NCI-H1930 (cell line): ENCODE measurements at places on chromosomes 6 and 20.

DNA sequence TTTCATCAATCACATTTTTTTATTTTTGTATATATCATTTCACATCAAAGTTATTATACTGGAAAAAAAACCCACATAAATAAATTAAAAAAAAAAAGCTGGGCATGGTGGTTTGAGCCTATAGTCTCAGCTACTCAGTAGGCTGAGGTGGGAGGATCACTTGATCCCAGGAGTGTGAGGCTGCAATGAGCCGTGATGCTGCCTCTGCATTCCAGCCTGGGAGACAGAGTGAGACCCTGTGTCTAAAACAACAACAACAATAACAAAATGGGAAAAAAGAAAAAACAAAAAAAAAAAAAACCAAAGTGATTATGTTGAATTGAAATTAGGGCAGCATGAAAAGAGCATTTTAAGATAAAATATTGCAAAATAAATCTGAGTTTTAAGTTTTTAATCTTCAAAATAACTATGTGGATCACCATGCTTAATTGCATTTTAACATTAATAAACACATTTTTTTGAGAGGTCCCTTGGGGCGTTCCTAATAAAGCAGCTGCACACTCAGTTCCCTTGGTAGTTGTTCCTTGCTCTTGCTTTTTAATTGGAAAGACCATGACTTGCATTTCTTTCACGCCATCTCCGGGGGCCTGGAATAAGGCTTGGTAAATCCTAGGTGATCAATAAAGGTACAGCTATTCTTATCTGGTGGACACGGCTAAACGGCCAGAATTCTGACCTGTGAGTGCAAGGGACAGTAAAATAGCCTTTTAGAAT lies 15.1 kb downstream of the NOX3 start:
- no peak for DNase-seq

- DNase-seq = peak; percentile 90
Measured at GRCh38 chr6:56555438-56555872, 87.2 kb downstream of the DST start.

GRCh38 chr20:36017048-36017951 lies 48.9 kb downstream of the CNBD2 start:
- no peak for DNase-seq

DNA sequence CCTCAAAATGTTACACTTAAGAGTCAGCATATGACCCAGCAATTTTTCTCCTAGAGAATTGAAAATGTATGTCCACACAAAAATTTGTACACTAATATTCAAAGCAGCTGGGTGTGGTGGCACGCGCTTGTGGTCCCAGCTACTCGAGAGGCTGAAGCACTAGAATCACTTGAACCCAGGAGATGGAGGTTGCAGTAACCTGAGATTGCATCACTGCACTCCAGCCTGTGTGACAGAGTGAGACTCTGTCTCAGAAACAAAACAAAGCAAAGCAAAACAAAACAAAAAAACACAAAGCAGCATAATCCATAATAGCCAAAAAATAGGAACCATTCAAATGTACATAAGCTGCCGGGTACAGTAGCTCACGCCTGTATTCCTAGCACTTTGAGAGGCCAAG lies 1.6 kb upstream of the RPF2 start:
- DNase-seq = no peak

DNA sequence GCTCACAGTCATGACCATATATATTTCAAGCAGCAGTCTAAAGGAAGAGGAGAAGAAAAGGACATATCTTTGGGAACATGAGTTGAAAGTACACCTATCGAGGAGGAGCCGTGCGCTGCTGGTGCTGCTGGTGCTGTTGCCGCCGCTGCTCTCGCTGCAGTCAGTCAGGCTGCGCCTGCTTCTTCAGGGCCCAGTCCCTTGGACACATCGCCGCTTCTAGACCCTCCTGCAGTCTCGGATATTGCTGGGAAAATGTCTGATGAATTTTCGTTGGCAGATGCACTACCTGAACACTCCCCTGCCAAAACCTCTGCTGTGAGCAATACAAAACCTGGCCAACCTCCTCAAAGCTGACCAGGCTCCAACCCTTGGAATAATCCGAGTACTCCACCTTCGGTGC lies 8.2 kb upstream of the ASCC3 start:
- DNase-seq = no peak

GRCh38 chr6:69622230-69622629 lies 174.6 kb downstream of the LMBRD1 start:
- DNase-seq = no peak

DNA sequence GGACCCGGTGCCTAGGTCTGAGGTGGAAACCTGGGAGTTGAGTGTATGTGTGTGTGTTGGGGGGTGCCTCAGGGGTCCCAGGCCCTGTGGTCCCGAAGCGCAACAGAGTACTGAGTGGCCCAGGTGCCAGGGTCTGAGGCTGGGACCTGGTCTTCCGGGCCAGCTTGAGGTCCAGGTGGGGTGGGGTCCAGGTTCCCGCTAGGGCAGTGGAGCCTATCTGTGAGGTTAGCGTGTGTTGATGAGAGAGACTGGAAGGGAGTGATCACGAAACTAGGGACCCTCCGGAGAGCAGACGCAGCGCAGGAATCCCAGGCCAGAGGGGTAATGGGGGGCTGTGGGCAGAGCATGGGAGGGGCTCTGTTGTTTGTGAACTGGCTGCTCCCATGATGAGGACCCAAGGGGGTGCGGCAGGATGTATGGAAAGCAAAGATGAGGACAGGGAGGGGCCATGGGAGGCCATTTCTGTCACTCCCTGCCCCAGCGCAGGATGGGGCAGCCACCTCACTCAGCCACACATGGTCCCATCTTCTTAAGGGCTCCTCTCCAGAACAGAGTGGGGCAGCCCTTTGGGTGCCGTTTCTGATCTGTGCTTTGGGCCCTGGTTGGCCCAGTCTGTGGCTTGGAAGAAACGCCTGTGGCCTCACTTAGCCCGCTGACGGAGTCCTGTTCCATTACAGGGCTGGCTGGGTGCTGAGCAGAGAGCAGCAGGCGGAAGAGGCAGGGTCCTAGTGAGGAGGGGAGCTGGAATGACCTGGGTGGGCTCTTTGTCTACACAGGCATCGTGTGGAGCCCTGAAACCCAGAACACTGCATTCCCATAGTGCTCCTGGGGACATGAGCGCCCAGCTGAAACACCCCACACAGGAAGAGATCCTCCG lies 872 bp downstream of the HSPA12B start:
- DNase-seq = no peak

DNA sequence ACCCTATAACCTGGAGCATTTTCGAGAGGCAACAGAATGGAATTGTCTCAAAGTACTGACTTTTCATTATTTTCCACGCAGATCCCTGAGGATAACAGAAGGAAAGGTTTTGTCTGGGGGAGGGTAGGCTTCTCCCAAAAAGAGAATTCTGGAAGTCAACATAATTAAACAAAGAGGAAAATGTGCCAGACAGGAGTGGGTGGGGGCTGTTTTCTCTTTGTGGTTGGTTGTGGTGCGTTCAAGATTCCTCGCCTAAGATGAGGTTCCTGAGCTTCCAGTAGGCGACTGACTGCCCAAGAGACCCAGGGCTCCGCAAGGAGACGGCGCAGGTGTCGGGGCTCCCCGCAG lies 70.4 kb downstream of the SOX4 start:
- DNase-seq = no peak

DNA sequence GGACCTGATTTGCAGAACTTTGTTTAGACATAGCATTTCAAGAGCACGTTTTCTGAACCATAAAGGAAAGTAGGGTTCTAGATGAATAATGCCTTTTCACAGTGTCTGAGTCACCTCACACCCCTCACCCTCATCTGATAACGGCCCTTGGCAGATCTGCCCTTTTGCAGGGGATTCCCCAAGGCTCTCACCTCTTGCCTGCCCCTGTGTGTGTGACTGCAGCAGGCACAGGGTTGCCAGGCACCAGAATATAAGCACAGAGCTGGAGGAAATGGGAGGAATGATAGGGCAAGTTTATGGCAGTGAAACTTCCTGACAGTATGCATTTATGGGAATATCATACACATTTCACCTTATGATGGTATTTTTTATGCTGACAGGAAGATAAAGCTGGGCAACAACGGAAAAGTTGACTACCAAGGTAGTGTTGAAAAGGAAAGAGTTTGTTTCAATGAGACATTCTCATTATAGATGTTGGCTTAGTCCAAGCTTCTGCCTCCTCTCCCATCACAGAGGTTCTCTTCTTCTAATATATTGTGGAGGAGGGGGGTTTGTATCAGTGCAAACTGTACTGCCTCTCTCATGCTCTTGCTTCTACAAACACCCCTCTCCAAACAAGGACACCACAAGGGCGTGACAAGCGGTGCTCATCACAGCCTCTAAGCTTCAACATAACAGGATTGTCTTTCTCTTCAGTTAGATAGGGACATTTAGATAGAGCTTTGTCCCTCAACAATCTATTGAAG lies 101.5 kb upstream of the BACH2 start:
- no peak for DNase-seq

DNA sequence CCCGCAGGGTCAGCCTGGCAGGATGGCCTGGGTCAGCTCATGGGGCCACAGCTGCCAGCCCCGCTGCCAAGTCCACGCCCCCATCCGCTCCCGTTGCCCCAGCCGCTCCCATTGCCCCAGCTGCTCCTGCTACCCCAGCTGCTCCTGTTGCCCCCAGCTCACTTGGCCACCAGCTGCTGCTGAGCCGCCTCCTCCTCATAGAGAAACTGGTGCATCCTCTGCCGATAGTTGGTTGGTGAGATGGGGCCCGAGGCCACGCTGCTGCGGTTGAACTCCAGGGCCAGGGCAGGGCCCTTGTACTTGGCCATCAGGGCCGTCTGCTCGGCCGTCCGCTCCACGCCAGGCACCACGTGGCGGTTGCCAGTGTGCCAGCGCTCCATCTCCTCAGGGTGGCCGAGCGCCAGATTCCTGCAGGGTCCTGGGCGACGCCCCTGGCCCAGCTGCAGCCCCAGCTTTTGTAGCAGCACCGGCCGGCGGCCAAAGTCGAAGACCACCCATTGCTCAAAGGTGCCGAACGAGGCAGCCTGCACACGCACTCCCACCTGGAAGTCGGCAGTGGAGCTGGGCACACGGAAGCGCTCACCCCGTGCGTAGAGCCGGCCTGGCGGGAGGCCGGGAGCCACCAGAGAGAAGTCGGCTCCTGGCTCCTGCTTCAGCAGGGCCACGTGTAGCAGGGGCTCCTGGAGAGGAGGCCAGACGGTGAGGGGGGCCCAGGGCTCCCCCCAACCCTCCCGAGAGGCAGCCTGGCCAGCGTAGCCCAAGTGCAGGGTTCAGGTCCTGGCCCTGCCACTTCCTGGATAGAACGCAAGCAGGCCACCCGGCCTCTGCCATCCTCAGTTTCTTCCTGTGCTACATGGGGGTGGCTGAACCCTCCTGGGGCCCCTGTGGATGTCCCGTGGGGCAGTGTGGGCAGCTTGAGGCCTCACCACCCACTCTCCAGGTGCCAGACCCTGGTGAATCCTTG lies 4.8 kb downstream of the HELZ2 start:
- no peak for DNase-seq

GRCh38 chr6:165511807-165512206 lies 151.2 kb downstream of the PDE10A start:
- no peak for DNase-seq

- DNase-seq = no peak
Measured at GRCh38 chr6:95266537-95267258, 310.6 kb upstream of the MANEA start.

DNA sequence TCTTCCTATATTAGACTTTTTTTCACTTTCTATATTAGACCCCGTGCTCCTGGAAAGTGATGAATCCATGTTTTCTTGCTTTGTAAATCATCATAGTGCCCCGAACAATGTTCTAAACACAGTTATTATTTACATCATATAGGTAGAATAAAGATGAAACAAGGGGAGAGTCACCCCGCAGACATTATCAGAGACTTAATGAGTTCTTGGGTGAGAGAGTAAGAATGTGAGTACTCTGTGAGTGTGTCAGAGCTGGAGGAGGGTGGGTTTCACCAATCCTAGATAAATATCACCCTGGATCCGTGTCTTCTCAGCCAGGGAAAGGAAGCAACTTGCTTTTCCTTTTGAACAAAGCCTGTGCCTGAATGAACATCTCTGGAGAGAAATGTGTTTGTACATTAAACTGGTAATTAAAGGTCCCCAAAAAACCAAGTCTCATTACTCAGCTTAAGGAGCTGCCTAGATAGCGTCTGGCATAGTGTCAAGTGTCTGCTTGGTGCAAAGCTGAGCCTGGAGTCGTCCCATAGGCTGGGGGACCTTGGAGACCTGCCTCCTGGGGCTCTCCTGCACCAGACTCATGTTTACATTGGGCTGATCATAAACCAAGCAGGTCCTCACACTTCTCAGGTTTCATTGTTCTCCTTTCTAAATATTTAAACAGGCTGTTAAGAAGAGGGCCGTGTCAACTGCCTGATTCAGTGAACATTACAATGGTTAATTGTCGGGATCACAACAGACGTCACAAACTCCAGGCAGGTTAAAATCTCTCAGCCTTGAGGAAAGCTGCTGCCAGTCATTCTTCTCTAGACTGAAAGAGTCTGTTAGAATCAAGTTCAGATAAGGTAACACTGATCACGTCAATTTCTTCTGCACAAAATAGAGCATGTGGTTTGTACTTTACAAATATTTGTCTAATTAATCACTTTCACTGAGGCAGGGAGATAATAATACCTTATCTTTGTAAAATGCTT lies 179.7 kb upstream of the MYLIP start:
- DNase-seq = peak; percentile 95

- no peak for DNase-seq
Measured at GRCh38 chr6:63634630-63635029, 972 bp upstream of the PHF3 start.

- DNase-seq = peak; percentile 43
Measured at GRCh38 chr6:6057442-6058053, 50.8 kb upstream of the NRN1 start.

- no peak for DNase-seq
Measured at GRCh38 chr6:170403451-170403850, 96.9 kb downstream of the FAM120B start.

GRCh38 chr6:109166673-109167072 lies 71.4 kb downstream of the CEP57L1 start:
- no peak for DNase-seq

DNA sequence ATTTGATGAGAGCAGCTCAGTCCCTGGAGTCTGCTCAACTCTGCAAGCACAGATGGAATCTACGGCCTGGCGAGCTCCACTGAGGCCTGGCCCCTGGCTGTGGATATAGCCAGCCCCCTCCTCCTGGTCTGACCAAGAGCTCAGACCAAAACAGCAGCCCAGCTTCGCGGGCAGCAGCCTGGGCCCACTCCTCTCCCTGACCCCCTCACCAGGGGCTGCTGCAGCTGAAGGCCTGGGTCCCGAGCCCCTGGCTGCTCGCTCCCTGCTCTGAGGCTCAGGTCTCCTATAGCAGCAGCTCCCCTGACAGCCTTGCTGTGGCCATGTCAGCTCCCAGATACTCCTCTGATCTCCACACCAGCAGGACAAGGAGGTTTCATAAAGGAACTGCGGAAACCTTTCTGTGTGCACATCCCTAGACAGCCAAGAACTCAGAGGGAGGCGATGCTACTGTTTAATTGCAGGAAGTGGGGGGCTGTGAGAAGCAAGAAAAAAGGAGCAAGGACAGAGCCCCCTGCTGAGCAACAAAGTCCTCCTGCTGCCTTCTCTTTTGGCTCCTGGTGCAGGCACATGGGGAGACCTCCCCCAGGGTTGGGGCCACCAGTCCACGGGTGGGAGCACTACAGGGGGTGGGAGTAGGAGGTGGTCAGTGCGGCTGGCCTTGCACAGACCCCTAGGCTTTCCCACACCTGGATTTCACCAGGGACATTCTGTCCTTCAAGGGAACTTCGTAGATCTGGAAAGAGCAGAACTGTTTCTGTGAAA lies 38.7 kb upstream of the CST5 start:
- DNase-seq = no peak
